ENCODE measurements at places on chromosomes 6 and 20.

DNA sequence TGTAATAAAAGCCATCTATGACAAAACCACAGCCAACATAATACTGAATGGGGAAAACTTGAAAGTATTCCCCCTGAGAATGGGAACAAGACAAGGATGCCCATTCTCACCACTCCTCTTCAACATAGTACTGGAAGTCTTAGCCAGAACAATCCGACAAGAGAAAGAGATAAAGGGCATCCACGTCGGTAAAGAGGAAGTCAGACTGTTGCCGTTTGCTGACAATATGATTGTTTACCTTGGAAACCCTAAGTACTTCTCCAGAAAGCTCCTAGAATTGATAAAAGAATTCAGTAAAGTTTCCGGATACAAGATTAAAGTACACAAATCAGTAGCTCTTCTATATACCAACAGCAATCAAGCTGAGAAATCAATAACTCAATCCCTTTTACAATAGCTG lies 14.0 kb upstream of the RUNX2 start:
- no peak for DNase-seq

GRCh38 chr6:34350137-34350933 lies 42.1 kb downstream of the NUDT3 start:
- no peak for DNase-seq

DNA sequence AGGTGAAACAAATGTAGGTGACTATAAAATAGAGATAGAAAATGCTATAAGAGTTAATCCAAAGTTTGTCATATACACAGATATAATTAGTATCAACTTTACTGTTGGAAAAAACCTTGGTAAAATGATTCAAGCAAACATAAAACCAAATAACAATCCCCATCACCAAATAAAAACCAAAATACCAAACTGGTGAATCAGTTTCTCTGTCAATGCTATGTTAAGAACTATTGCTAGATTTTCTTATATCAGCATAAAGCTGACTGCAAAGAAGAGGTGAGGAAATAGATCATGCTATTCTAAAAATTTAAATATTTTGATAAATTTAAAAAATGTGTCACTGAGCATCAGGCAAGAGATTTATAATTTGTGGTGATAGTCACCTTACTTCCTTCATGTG lies 658.4 kb downstream of the PHF3 start:
- DNase-seq, result no peak

GRCh38 chr6:97473979-97474378 lies 191.0 kb upstream of the MMS22L start:
- no peak for DNase-seq

GRCh38 chr6:159984268-159984786 lies 15.4 kb downstream of the IGF2R start:
- no peak for DNase-seq
